ENCODE measurements at places on chromosomes 11 and 22. TPM values are rescaled to one million over a fixed set of nuclear protein-coding genes. Genes with fewer than 3 reads are reported as not detected.

The RASSF10 gene
- 1.2 TPM for total RNA-seq

The SCO2 gene
- total RNA-seq = not detected

The PKP3 gene
- total RNA-seq = 1.0 TPM

The CLTCL1 gene
- total RNA-seq = 19.1 TPM

The ENTHD1 gene
- total RNA-seq = not detected

The GPHA2 gene
- total RNA-seq = not detected

The COMT gene
- total RNA-seq = 195 TPM

The C11orf54 gene
- total RNA-seq = 29.5 TPM

The RCOR2 gene
- 1.7 TPM for total RNA-seq

The RRM1 gene
- total RNA-seq = 26.7 TPM

The CECR2 gene
- total RNA-seq = 4.8 TPM

The FGF4 gene
- total RNA-seq = not detected

The TAGLN gene
- total RNA-seq = 1,859 TPM

The OSBP2 gene
- total RNA-seq = 4.0 TPM

The B3GAT1 gene
- total RNA-seq = 0.16 TPM

The CARD10 gene
- 4.2 TPM for total RNA-seq

The LUZP2 gene
- total RNA-seq = 0.19 TPM

The TMEM41B gene
- 16.9 TPM for total RNA-seq

The GGTLC3 gene
- total RNA-seq = not detected

The SLC6A5 gene
- not detected for total RNA-seq

The CALCA gene
- not detected for total RNA-seq

The AIFM3 gene
- total RNA-seq = 0.75 TPM

The TRIM51G gene
- total RNA-seq = not detected

The TRIM51 gene
- not detected for total RNA-seq

The CD3G gene
- total RNA-seq = not detected

The ACR gene
- not detected for total RNA-seq

The TRIM48 gene
- not detected for total RNA-seq

The OR4D5 gene
- not detected for total RNA-seq

The RFPL3 gene
- total RNA-seq = not detected

The BMAL1 gene
- 20.7 TPM for total RNA-seq

The PPP6R3 gene
- 95.2 TPM for total RNA-seq

The FAM111B gene
- total RNA-seq = 0.20 TPM

The L3MBTL2 gene
- total RNA-seq = 14.6 TPM

The SCGB1D2 gene
- total RNA-seq = not detected

The DEPDC5 gene
- total RNA-seq = 7.0 TPM

The DRICH1 gene
- not detected for total RNA-seq
